ENCODE measurements at places on chromosomes 7 and 10.

GRCh38 chr10:21521751-21522533 is 3.5 kb downstream of the SKIDA1 start:
- no peak for DNase-seq

- DNase-seq = no peak
Observed at GRCh38 chr7:477626-478220, 41.9 kb downstream of the PDGFA start.

GRCh38 chr10:5627486-5628044 is 38.8 kb downstream of the ASB13 start:
- DNase-seq = no peak

- no peak for DNase-seq
Observed at GRCh38 chr7:132488634-132489302, 87.5 kb downstream of the PLXNA4 start.

GRCh38 chr7:148212731-148213130 is 377.8 kb upstream of the C7orf33 start:
- no peak for DNase-seq

DNA sequence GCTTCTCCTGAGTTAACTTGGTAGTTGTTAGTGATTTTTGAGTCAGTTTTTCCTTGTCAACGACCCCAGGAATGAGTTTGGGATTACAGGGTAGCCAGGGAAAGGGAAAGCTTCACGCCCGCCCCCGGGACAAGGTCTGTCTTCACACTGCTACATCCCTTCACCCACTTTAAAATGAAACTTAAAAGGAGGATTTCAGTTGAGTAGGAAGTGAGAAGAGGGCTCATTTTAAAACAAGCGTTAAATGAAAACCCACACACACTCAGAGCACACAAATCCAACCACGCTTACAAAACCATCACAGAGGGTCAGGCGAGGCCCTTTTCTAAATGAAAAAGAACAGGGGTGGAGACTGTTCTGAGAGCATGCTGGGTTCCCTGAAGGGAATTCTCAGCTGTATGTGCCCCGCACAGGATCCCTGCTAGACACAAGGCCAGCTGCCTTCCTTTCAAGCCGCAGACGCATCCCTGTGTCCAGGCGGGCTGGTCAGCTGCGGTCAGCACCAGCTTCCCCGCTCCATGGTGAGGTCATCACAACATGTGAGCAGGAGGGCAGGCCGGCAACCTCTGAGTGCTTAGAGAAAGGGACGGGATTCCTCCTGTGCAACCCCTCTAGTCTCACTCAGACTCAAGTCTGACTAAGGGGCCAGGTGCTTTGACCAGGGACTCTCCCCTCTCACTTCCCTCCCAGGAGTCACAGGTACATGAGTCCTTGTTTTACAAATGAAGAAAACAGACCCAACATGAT is 111.8 kb downstream of the EGFR start:
- DNase-seq = peak; percentile 92

DNA sequence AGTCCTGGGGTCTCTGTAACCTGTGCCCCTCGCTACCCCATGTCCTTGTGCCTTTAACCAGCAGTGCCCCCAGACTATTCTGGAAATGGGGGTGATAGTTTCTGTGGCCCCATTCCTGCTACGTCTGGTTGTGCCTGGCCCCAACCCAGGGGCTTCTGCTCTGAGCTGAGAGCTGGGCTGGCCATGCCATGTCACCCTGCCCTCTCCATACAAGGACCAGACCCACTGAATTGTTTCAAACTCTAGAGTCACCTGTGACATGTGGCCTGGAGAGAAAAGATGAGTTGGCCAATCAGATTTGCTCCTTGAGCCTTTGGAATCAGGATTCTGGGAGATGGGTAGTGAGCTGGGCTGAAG is 108.6 kb downstream of the GRK5 start:
- DNase-seq = no peak

- no peak for DNase-seq
Observed at GRCh38 chr10:15370212-15370855, 755 bp downstream of the FAM171A1 start.

All from esophagus muscularis mucosa (tissue), 4 donors.